Stimulated activated CD4-positive, alpha-beta T cell treated with anti-CD3 and anti-CD28 coated beads, Interleukin-1b, Interleukin-23, amount 100 ng/mL, for 48 hours (primary cell): ENCODE measurements at places on chromosomes 12 and 14.
A peak's percentile ranks its signal among the peaks of the same experiment; 100 is the strongest.

DNA sequence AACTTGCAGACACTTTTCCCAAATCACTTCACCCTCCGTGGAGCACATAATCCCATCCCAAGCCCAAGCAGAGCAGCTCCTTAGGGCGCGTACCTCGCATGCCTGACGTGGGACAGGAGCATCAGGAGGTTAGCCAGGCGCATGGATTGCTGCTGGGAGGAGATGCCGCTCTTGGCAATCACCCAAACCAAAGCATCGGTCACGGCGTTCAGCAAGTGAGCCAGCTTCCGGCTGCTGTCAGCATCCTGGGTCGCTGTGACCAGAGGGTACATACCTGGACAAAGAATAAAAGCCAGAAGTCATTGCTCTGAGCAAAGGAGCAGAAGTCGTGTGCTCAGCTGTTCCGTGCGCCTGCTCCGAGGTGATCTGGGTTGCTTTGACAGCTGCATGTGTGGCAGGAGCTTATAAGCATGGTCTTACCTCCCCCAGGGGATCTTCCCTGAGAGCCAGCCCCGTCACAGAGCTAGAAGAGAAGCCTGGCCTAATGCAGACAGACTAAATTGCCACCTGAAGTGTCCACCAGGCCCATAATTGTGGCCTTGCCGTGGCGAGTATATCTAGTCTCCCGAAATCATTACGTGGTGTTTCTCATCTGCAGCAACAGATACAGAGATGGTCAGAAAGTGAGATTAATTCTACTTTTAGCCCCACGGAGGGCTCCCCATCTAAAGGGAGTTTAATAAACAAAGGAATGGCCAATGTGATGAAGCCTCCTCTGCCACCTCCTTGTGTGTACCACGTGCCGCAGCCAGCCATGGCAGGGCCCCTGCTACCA, 59.1 kb downstream of the ESR2 start:
- DNase-seq = no peak

DNA sequence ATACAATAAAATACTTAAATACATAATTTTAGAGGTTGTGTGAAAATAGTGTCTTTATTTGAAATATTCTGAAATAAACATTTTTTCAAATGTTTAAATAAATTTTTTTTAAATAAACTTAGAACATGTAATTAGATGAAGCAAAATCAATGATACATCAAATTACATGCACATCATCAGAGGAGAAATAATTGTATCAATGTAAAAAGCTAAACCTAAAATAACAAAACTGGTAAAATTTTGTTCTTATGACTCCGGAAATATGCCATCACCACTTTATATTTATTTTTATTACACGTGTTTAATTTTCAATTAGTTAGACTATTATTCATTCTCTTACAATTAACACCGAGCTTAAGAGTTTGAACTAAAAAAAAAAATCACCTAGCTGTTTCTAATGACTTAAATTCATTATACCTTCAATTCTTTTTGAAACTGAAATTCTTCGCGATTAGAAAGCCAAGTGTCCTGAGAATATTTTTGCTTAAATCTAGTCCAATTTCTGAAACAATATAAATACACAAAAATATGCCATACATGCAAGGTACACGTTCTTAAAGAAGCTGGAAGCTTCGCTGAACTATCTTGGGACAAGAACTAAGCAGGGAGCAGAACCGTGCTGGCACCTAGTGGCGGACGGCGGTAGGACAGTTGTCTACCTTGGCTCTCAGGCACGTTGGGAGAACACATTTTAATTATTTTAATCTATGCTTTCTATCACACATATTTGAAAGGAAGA, 230.5 kb downstream of the SLC25A21 start:
- DNase-seq = peak; percentile 55

DNA sequence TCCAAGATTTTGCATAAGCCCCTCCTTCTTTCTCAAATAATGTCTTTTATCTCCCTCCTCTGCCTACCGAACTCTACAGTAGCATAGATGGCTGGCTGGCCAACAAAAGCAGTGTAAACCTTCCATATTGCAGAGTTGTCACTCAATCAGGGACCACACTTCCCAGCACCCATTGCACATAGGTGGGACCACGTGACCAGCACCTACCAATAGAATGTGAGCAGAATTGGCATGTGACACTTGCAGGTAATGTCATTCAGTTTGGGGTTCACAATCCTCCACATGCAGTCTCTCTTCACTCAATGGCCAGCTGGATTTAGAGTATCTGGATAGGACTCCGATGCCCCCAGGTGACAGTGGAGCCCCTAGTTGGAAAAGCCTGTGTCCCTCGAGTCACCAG, 190.3 kb upstream of the CRY1 start:
- no peak for DNase-seq

DNA sequence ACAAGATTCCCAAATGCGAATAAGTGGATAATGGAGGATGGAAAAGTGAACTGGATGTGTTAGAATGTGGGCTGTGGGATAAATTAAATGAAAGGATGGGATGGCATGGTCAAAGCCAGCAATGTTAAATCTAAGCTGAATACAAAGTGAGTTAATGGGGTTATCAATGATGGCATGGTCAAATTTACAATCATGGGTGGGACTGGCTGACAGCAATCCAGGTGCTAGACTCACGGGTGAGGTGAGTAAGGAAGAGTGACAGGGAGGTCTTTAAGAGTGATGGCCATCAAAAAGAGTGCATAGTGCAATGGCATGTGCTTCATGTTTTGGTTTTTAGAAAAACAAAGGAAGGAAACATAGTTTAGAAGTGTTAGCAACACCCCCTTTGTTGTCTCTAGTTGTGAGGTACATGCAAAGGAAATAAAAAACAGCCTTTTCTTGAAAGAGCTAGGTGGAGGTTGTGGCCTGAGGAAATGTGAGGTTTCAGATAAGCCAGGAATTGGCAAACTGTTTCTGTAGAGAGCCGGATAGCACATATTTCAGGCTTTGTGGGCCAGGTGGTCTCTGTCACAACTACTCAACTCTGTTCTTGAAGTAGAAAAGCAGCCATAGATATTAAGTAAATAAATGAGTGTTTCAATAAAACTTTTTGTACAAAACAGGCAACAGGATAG, 328.7 kb downstream of the RPL10L start:
- DNase-seq = no peak

- no peak for DNase-seq
Measured at GRCh38 chr12:57816855-57817151, 1.7 kb downstream of the AVIL start.

- DNase-seq = peak; percentile 89
Measured at GRCh38 chr14:105351920-105352851, 37.6 kb downstream of the PACS2 start.

DNA sequence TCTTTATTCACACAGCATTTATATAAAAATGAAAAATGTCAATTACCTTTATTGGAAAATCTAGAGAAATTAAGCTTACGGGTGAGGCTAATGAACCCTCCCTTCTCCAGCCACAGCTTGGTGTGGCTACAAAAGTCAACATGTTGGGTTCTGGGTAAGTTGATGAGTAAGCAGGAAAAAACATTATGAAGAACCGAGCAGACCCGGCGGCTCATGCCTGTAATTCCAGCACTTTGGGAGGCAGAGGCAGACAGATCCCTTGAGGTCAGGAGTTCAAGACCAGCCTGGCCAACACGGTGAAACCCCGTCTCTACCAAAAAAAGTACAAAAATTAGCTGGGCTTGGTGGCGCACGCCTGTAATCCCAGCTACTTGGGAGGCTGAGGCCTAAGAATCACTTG, 10.9 kb downstream of the NAA25 start:
- no peak for DNase-seq

DNA sequence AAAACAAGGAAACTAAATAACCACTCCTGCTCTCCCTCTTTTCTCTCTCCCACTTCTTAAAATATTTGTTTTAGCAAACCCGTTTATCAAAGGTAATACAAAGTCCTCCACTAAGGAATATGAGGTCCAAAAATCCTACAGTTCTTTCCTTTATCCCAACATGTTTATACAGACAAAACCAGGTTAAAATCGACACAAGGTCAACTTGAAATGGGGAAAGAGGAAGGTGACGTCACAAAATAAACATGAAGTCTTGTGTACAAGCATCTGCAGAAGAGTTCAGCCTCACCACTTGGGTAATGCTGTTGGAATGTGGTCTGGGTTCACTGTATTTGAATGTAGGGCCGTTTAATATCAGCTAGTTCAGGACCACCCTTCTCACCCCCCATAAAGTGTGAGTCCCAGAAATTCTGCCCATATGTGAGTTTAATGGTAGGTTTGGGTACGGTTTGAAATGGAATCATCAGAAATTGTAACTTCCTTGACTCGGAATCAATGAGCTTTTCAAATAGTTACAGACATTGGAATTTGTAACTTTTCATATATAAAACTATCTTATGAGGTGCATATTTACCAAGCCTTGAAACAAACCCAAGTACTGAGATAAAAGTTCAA, 120.0 kb upstream of the SLC38A2 start:
- no peak for DNase-seq

- no peak for DNase-seq
Measured at GRCh38 chr14:31068235-31068634, 42.1 kb upstream of the STRN3 start.

DNA sequence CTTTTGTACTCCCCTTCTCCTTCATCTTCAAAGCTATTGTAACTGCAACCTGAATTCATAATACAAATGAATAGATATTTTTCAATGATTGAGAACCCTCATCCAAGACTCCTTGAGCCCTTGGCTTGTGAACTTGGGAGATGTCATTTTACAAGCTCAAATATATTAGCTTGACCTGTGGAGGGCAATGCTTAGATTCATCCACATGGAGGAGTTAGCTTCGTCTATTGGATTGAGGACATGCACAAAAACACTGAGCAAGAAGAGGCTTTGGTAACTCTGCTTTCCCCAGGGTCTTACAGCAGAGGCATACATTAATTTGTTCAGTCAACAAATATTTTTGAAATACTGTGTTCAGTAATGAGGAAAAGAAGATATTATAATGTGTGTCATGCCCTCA, 101.1 kb downstream of the OTOGL start:
- no peak for DNase-seq

DNA sequence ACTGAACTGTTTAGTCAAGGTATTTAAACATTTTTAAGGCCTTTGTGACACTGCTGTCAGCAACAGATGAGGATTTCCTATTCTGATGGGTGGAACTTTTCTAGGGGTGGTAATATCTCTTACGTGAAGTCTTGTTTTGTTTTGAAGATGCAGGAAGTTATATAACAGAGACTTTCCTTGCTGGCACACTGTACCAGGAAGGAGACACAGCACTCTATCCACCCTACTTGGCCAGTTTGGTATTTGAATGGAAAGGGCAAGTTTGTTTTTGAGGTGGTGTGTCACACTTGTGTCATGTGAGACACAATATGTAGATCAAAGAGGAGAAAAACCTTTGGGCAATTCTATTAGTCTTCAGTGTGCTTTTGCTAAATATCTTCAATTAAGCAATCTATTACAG, 51.6 kb upstream of the SRP54 start:
- DNase-seq = peak; percentile 5

DNA sequence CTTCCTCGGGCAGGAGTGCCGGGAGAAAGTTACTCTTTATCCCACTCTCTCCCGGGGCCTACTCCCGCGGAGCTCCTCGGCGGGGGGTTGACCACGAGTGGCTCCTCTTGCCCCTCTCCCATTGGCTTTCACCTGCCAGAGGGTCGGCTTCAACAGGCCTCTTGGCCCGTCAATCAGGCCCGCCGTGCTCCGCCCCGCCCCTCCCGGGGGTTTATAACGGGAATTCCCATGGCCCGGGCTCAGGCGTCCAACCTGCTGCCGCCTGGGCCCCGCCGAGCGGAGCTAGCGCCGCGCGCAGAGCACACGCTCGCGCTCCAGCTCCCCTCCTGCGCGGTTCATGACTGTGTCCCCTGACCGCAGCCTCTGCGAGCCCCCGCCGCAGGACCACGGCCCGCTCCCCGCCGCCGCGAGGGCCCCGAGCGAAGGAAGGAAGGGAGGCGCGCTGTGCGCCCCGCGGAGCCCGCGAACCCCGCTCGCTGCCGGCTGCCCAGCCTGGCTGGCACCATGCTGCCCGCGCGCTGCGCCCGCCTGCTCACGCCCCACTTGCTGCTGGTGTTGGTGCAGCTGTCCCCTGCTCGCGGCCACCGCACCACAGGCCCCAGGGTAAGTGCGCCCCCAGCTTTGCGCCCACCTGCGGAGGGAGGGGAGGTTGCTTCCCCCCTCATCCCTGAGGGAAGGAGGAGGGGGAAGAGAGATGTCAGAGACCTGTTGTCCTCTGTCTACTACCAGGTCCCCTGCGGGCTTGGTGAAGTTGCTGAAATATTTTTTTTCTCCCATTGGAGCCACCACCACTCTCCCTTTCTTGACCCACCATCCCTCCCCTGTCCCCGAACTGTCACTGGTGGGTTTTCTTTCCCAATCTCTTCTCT, at the start of gene SMOC1:
Gene SMOC1 (plus strand): TSS at position 242 of the 869 bp plus-strand sequence. CDS start 263 bp downstream, at position 505.
- DNase-seq = peak; percentile 30

GRCh38 chr12:92065639-92066038, 80.0 kb downstream of the BTG1 start:
- no peak for DNase-seq

DNA sequence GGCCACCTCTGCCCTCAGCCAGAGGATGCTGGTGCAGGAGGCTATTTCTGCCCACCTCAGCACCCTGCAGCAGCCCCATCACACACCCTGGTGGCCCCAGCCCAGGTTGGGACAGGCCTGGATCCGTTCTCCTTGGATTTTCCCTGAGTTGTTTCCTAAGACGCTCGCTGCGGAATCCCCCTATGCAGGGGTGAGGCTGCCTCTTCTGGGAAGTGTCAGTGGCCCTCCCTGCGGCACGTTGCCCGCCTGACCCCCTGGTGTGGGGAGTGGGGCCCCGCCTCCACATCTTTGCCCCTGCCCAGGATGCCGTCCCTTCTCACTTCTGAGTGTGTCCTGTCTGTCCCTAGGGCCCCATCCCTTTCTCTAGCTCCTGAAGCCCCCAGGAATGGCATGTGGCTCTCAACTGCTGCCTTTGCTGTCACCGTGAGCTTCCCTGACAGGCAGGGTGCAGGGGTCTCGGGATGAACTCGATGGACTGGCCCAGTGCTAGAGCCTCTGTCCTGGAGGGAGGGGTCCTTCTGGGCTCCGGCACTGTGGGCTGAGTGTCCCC, 594 bp upstream of the EXOC3L4 start:
- no peak for DNase-seq

GRCh38 chr12:68310370-68310769, 21.8 kb downstream of the MDM1 start:
- DNase-seq = no peak
